ENCODE measurements at places on chromosomes 1 and 21. TPM values are rescaled to one million over a fixed set of nuclear protein-coding genes. Genes with fewer than 3 reads are reported as not detected.

GCSAML gene
- 0.28 TPM for polyA plus RNA-seq

- DNase-seq = no peak
Measured at GRCh38 chr1:153344718-153345025, 4.0 kb downstream of the PGLYRP4 start.

DNA sequence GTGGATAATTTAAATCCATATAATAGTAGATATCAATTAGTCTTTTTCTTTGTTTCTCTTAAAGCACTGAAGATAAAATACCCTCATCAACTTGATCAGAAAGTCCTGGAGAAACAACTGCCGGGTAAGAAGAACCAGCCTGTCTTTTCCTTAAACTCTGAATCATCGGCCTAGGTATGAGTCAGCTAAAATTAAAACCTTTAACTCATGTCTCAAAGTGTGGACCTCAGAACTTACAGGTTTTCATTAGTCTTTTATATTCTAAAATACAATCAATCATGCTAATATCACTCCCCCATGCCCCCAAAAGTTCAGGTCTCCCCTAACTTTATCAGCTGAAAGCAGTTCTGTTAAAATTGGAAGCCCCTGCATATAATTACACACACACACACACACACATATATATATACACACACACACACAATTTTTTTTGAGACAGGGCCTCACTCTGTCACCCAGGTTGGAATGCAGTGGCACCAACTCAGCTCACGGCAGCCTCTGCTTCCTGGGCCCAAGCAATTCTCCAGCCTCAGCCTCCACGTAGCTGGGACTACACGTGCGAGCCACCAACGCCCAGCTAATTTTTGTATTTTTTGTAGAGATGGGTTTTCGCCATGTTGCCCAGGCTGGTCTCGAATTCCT, 61.3 kb downstream of the B3GALNT2 start:
- no peak for DNase-seq

KRTAP25-1 gene
- polyA plus RNA-seq = not detected

DNA sequence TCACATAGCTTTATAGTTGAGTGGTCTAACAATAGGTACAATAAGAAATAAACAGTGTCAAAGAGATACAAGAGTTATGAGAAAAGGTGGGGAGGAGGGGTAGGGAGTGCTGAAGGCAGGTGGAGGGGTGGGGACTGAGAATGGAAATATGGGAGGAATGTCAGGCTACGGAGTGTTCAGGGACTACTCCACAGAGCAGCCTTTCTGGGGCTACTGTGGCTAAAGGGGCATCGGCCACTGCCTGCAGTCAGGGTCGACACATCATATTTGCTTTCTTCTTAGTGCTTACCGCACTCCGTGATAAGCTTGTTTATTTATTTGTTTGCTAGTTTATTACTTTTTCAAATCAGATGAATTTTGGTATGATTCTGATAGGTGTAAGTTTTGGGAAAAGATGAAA, 34.4 kb upstream of the CRNN start:
- DNase-seq = no peak

PDZK1 gene
- 192 TPM for polyA plus RNA-seq

DNA sequence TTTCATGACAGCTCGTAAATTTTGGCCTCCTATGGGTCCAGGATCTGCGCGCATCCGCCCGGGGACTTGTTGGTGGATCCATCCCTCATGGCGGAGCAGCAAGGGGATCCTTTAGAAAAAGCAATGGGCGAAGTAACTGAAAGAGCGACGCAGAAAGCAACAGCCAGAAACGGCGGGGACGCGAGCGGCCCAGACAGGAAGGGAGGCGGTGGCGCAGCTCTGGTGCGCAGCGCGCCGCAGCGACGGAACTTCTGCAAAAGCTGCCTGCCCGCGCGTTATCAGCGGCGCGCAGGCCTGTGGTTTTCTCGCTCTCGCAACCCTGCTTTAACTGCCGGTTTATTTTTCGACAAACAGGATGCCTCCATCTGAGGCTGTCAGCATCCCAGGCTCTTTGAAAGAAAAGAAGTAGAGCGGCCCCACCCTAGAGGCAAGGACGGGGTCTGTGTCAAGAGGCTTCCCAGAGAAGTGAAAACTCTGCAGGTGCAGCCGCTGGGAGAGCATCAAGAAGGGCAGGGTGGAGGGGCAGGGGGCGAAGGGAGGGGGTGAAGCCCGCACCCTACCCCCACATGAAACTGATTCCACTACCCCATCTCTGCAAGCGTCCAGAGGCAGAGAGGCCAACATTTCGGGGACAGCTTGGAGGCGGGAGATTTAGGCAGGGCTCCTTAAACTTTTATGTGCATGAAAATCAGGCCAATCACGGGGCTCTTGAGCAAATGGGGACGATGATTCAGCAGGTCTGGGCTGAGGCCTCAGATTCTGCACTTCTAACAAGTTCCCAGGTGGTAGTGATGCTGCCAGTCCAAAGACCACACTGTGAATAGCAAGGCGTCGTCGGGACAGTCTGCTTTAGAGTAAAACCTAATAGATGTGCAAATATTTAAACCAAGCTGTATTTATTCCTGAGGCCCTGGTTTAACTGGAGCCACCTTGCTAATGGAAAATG, 22.2 kb downstream of the RUNX1 start:
- DNase-seq = no peak

- DNase-seq = no peak
Measured at GRCh38 chr1:206732992-206733391, 37.6 kb upstream of the IL19 start.

DNA sequence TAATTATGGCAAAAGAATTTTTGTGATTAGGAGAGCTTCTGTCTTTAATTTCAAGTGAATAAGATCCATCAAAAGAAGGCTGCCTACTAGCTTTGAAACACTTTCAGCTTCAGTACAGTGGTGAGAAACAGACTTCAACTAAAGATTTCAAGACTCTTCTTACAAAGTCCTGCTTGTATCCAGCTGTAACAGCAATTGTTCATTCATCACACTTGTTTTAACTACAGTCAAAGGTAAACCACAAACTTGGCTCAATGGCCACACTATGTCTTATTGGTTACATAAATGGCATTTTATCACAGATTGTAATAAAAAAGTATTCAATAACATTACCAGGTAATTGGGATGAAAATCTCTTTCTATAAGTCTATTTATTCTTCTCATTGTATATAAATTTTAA, 59.2 kb downstream of the WARS2 start:
- no peak for DNase-seq

KLHDC9 gene
- polyA plus RNA-seq = 15.0 TPM

Data from left kidney (tissue), 8 donors.